Activated CD8-positive, alpha-beta memory T cell treated with anti-CD3 and anti-CD28 coated beads, Interleukin-2, amount 50 U/mL, for 4 hours (primary cell): ENCODE measurements at places on chromosomes 7 and 10.

DNA sequence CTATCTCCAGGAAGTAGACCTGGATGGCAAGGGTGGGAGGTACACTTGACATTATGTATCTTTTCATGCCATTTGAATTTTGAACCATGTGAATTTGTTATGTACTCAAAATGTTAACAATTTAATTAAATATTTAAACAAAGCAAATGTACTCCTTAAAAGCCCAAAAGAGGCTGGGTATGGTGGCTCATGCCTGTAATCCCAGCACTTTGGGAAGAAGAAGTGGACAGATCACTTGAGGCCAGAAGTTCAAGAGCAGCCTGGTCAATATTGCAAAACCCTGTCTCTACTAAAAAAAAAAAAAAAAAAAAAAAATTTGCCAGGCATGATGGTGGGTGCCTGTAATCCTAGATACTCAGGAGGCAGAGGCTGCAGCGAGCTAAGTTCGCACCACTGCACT is 136.9 kb upstream of the ASAH2 start:
- no peak for DNase-seq

DNA sequence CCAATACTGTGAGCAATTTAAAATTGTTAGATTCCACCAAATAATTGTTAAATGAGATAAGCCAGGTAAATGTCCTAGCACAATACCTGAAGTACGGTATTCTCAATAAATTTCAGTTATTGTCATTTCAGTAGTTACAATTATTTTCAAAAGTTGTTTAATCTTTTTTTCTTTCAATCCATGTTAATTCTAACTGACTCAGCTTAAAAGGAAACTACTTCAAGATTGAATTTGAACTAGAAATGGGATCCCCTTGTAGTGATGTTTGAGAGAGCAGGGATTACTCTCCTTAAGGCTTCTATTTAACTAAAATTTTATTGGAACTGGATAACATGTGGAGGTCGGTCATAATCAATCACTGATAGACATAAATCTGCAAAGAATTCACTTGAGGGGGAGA is 6.9 kb upstream of the AKR1E2 start:
- DNase-seq: no peak

DNA sequence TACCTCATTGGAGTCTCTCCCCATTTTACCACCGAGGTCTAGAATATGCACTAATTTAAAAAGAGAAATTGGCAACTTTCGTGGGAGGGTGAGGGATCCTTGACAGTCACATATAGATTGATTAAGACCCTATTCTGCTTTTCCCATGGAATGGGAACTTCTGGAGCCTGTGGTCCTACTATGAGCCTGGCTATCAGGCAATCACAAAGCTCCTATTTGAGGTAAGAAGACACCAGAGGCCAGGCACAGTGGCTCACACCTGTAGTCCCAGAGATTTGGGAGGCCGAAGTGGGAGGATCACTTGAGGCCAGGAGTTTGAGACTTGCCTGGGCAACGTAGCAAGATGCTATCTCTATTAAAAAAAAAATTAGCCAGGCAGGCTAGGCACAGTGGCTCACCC is 104.7 kb upstream of the CCNY start:
- DNase-seq: no peak

GRCh38 chr7:37089972-37090371 is 358.7 kb downstream of the ELMO1 start:
- DNase-seq: no peak

DNA sequence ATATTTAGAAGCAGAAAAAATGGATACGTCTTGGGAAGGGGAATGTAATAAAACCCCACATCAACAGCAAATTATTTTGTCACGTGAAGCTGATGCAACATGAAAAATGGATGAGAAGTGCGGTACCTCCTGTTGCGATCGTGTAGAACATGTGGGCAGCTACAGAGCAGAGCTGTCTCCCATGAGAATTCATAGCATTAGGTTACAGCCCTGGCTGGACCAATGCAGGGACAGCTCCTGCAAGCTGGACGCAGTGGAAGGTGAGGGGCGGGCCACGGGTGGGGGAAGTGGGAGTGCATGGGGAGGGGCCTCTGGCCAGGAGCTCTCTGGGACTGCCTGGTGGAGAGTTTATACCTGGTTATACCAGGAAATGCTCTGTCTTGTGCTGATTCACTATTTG is 120.3 kb downstream of the GATA3 start:
- DNase-seq: no peak

GRCh38 chr10:69640196-69640980 is 10.3 kb downstream of the FAM241B start:
- DNase-seq: no peak

GRCh38 chr7:22628112-22628511 is 98.9 kb upstream of the IL6 start:
- no peak for DNase-seq

DNA sequence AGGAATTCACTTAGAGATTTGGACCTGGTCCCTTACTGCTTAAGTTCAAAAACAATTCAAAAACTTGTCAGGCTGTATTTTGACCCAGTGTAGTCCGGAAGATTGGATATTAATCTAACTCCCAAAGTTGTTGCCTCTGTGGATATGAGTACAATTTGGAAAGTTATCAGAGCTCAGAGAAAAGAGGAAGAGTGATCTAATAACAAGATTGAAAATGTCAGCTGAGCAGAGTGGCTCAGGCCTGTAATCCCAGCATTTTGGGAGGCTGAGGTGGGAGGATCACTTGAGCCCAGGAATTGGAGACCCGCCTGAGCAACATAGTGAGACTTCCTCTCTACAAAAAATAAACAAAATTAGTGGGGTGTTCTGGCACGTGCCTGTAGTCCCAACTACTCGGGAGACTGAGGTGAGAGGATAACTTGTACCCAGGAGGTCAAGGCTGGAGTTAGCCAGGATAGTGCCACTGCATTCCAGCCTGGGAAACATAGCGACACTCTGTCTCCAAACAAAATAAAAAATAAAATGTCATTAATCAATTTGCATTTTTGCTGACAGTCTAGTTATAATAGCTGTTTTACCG is 3.2 kb upstream of the ASCC1 start:
- DNase-seq: no peak

DNA sequence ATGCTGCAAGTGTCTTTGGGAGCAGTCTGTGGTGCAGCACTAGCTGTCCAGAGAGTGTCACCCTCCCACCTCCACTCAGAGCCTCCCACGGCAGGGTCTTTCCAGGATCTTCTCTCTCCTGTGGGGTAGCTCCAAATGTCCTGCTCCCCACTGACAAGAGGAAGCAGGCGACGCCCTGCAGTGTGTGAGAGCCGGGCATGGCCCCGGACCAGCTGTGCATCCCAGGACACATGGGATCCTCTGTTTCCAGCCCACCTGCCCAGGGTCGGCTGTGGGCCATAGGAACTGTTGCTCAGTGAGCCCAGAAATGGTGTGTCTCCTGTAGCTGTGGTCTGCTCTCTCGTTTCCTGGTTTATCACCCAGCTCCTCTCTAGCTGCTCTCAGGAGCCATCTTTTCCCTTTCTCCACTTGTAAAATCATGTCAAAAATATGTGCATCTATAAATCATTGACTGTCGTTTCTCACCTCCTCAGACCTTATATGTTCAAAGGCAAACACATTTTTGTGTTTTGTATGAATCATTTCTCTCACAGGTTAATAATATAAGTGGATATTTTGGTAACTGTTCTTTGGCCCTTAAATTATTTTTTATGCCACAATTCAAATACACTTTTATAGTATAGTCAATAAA is 74.9 kb downstream of the VWC2 start:
- no peak for DNase-seq

DNA sequence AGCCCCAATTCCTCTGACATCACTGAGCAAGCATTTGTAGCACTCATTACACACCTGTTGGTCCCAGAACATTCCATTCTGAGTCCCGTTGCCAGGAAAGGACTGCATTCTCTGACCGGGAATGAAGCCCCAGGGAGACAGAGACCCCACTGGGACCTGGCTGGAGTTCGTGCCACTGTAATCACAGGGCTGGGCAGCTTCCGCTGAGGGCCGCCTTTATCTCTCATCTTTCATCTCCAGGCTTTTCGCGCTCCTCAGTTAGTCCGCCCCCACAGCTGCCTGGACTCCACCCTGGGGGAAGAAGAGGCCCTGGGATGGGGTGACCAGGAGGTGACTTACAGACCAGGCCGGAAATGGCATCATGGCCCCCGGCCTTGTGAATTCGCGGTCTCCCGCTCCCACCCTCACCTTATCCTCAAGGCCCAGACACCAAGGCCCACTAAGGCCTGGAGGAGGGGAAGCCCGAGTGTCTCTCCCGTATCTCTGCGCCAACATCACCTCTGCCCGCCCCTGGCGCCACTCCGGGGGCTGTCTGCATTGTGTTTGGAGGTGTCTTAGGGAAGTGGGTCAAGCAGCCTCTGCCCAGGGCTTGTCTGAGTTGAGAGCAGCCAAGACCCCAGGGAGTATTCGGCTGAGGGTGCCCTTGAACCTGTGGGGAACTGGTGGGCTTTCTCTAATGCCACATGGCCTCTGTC is 75.4 kb downstream of the PROSER2 start:
- no peak for DNase-seq

DNA sequence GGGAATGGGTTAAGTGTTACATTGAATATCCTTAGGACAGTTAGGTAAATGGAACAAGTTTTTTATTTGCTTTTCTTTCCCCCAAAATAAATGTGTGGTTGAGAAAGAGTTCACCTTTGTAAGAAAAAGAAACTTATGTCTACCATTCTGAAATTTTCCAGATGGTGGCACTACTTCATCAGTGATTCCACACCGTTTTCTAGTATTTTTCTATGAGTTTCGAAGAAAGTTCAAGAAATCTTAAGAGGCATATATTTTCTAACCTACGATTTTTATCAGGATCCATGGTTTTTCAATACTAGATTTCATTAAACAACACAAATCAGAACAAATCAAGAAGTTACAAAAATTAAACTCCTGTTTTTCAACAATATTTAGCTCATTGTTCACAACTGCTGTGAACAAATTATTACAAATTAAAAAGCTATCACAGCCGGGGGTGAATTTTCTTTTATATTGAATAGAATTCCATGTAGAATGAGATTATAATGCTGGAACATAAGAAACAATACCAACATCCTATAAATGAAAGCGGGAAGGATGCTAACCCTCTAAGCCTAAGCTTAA is 163.1 kb upstream of the NPVF start:
- no peak for DNase-seq

- no peak for DNase-seq
Measured at GRCh38 chr10:124995605-124996004, 53.7 kb downstream of the ZRANB1 start.

- DNase-seq: no peak
Measured at GRCh38 chr10:5079306-5079830, 14.8 kb upstream of the AKR1C3 start.

DNA sequence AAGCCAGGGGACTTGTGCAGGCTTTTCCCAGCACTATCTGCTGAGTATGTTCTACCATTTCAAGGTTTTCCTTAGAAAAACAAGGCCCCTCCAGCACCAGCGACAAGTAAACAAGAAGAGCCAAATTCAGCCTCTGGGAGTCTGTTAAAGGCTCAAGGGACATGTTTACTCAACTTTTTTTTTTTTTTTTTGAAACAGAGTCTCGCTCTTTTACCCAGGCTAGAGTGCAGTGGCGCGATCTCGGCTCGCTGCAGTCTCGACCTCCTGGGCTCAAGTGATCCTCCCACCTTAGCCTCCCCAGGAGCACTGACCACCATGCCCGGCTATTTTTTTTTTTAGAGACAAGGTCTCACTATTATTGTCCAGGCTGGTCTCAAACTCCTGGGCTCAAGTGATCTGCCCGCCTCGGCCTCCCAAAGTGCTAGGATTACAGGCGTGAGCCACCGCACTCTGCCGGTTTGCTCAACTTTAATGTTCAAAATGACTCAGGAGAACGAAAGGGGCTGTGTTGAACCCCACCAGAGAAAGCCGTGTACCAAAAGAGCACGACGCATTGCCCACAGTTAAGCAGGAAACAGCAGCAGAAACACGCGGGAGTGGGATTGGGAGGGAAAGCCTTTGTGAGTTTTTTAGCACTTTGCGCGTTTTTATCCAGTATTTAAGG is 772 bp downstream of the PRDX3 start:
- peak; percentile 27 for DNase-seq

DNA sequence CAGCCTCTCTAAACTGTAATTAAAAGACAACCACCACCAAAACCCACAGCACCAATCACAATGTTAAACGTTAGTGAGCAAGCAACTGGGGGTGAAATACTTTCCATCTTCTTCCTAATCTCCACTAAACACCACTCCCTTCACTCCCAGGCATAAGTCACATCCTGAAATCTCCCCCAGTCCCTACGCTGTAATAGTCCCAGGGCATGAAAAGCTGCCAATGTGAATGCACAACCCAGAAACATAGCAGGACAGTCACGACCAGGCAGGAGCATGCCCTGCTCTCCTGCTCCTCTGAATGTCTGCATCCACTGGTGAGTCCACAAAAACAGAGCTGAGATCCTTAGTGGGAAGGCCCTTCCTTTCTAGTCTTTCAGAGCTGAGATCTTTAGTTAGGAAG is 288.9 kb downstream of the PARD3 start:
- no peak for DNase-seq

DNA sequence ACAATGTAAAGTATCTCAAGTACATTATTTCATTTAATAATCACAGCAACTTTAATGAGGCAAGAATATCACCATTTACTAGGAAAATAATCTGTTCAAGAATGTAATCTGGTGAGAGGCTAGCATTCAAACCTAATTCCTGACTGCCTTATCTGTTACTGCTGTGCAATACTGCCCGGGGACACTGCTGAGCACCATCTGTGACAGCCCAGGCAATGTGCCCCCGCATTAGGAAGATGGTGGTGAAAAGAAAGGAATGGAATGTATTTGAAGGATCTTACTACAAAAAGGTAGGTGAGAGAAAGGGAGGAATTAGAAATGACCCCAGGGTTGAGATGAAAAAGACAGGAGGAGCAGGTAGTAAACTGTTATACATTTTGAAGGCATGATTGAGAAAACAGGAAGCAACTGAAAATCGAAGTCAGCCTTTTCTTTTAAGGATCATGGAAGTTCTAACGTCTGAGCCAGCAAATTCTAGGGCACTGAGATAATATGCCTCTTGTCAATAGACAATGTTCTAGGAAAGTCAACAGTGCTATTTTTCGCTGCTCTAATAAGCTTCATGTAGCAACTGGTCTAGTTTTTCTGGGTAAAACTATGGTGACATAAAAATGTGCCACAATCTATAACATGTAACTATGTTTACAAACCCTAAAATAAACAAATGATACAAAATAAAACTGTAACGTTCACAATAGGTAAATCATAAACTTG is 90.4 kb downstream of the ETV1 start:
- DNase-seq: no peak

DNA sequence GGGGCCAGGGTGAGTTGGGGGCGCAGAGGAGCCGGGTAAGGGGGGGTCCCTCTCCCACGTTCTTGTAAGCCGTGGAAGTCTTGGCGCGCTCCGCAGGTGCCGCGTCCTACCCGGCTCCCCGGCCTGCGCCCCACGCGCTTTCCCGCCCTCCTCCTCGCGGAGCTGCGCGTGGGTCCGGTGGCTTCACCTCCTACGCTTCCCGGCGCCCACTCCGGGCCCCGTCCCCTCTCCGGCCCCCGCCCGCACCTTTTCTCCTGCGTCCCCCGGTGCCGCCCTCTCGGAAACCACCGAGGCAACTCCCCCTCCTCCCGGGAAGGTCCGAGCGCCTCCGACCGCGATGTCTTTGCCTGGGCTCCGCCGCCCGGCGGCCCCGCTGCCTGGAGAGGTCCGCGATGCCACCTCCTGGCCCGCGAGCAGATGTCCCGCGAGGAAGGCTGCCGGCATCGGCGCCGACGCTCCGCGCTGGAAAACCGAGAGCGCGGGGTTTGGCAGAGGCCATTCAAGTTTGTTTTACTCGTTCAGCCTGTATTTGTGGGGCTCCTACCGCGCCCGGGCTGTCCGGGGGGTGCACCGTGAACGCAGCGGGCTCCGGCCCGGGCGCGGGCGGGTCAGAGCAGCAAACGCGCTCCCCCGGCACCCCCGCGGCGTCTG is 2.4 kb upstream of the NKX6-2 start:
- no peak for DNase-seq
